Tibial artery (tissue), 4 donors: ENCODE measurements at places on chromosomes 16 and 17.

DNA sequence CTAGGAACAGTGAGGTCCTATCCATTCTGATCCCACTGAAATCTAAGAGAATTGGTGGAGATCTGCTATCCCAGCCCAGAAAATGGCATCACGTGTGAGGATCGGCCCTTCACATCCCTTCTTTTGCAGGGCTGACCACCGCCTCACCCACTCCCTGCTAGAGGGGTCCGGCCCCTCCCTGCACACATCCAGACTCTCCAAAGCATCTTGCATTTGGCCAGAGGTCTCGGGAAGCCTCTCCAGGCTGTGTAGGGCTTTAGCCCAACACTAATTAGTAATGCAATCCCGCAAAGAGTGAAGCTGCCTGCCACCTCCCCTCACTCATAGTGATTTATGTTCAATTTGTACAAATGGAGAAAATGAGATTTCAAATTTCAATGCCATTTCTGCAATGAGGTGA is 434.4 kb upstream of the ZFHX3 start:
- H3K4me1 ChIP-seq = no peaks in the 10 kb centered on the region
- no peaks in the 10 kb centered on the region for H3K27me3 ChIP-seq
- DNase-seq = no peak
- H3K27ac ChIP-seq = no peak overlapping the region
- H3K4me3 ChIP-seq = no peak overlapping the region

GRCh38 chr17:58756246-58757161 is 850 bp downstream of the PPM1E start:
- no peaks in the 10 kb centered on the region for H3K36me3 ChIP-seq
- H3K27ac ChIP-seq = no peak overlapping the region
- no peak for DNase-seq
- peaks cover 18% of the 10 kb centered on the region for H3K4me1 ChIP-seq

DNA sequence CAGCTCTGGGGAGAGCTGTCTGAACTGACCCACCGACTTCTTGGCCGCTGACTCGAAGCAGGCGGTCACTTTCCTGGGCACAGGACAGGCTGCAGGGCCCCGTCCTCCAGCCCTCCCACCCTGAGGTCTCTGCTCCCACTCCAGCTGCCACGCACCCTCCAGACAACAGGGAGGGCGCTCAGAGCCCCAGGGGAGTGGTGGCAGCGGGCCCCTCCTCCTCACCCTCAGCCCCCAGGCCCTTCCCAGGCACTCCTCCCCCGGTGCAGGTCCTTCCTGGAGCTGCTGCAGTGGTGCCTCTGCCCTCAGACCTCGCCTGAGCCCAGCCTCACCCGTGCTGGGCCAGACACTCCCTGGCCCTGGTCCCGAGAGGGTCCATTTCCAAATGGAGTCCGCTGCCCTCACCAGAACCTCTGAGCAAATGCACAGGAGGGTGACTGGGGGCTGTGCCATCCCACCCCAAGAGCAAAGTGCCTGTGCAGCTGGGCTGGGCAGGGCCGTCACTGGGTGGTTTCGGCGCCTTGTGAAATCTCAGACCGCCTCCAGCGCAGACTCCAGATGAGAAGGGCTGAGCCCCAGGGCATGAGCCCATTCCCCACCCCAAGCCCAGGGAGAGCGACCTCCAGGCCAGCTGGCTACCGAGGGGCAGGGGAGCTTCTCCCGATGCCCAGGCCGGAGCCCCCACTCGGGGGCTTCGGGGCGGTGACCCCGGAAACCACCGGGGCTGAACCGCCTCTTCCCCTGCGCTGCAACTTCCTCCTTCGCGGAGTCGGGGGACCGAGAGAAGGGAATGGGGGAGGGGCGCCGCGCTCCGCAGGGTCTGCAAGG is 717 bp downstream of the CYBA start:
- H3K27me3 ChIP-seq = peaks cover 13% of the 10 kb centered on the region
- DNase-seq = no peak
- peaks cover 37% of the 10 kb centered on the region for H3K36me3 ChIP-seq
- no peaks in the 10 kb centered on the region for H3K4me1 ChIP-seq
- peak overlapping the region; percentile 65 for H3K4me3 ChIP-seq
- H3K27ac ChIP-seq = peak overlapping the region; percentile 64

- H3K4me3 ChIP-seq = no peak overlapping the region
- no peak for DNase-seq
- peaks cover 11% of the 10 kb centered on the region for H3K4me1 ChIP-seq
- H3K36me3 ChIP-seq = no peaks in the 10 kb centered on the region
Measured at GRCh38 chr17:43471585-43472160, 12.1 kb upstream of the DHX8 start.

DNA sequence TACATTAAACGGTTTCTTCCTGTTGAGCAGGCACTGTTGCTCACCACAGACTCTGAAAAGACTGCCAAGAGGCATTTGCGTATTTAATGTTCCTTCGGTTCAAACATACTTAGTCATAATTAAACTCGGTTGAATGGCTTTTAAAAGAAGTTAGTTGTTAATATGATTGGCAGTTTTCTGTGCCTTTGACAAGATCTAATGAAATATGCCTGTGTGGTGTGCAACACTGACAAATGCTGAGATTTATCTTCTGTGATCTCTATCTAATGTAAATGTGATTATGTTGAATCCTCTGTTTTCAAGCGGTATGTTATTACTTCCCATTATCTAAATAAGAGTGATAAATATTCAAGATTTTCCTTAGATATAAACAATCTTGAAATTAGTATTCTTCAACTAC is 1046.6 kb downstream of the CDH8 start:
- no peaks in the 10 kb centered on the region for H3K4me1 ChIP-seq
- H3K27ac ChIP-seq = no peak overlapping the region
- H3K36me3 ChIP-seq = no peaks in the 10 kb centered on the region
- no peaks in the 10 kb centered on the region for H3K27me3 ChIP-seq

- H3K27ac ChIP-seq = no peak overlapping the region
- no peak overlapping the region for H3K4me3 ChIP-seq
- no peaks in the 10 kb centered on the region for H3K27me3 ChIP-seq
- no peak for DNase-seq
- peaks cover 48% of the 10 kb centered on the region for H3K36me3 ChIP-seq
Measured at GRCh38 chr17:50380369-50381259, 7.6 kb downstream of the EME1 start.

DNA sequence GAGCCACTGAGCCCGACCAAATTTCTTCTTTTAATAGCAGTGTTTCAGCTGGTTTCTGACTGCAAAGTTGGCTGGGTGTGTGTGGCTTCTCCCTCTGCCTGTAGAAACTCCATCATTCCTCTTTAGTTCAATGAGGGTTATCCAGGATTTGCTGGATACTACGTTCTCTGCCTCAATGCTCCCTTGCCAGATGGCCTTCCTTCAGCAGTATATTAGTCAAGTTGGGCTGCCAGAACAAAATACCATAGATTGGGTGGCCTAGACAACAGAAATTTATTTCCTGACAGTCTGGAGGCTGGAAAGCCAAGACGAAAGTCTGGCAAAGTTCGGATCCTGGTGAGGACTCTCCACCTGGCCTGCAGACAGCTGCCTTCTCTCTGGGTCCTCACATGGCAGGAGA is 103.7 kb downstream of the NOG start:
- DNase-seq = no peak
- H3K27me3 ChIP-seq = no peaks in the 10 kb centered on the region
- H3K36me3 ChIP-seq = no peaks in the 10 kb centered on the region
- H3K27ac ChIP-seq = no peak overlapping the region
- H3K4me3 ChIP-seq = no peak overlapping the region

DNA sequence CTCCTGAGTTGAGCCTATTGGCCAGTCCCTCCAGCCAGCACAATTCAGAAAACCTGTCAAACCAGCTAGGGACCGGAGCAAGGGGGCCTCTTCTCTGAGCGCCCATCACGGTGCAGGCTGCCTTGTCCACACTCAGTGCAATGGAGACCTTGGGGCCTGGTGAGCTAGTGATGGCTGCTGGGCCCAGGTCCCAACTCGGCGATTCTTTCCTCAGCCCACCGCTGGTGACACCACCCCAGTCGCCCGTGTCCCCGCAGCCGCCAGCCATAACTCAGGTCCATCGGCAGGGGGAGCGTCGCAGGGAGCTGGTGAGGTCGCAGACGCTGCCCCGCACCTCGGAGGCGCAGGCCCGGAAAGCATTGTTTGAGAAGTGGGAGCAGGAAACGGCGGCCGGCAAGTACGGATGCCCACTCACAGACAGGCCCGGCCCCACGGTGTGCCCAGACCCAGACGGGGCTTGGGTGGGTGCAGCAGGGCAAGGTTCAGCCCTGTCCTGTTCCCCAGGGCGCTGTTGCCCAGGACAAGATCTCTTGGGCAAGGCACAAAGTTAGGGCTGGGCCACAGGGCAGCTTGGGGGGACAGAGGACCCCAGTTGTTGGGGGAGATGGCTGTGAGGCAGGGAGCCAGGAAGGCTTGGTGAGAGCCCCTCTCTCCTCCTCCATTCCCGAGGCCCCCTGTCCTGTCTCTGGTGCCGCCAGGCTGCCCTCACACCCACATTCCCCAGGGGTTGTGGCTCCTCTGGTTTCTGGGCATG is 10.8 kb downstream of the SMTNL2 start:
- no peaks in the 10 kb centered on the region for H3K36me3 ChIP-seq
- peaks cover 51% of the 10 kb centered on the region for H3K27me3 ChIP-seq
- no peak overlapping the region for H3K4me3 ChIP-seq
- peaks cover 5% of the 10 kb centered on the region for H3K4me1 ChIP-seq
- H3K27ac ChIP-seq = no peak overlapping the region

GRCh38 chr17:30360086-30360808 is 18.5 kb upstream of the CPD start:
- no peaks in the 10 kb centered on the region for H3K36me3 ChIP-seq
- H3K27me3 ChIP-seq = no peaks in the 10 kb centered on the region
- no peaks in the 10 kb centered on the region for H3K4me1 ChIP-seq
- no peak overlapping the region for H3K27ac ChIP-seq
- DNase-seq = no peak
- no peak overlapping the region for H3K4me3 ChIP-seq

DNA sequence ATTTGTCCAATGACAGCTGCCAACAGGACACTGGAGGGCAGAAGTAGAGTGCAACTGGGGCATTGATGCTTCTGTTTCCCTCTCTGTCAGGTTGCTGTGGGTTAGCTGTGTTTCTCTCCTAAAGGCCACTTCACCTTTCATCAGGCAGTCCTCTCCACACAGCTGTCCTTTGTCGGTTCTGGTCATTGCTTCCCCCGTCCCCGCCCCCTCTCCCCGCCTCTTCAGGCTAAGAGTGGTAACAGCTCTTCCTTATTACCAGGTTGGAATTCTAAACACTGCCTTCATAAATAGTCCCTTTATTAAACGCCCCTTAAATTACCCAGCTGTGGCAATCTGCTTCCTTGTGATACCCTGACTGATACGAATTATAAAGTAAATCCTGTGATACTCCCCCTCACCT is 31.8 kb upstream of the NSRP1 start:
- no peaks in the 10 kb centered on the region for H3K36me3 ChIP-seq
- H3K27ac ChIP-seq = no peak overlapping the region
- no peaks in the 10 kb centered on the region for H3K27me3 ChIP-seq
- no peaks in the 10 kb centered on the region for H3K4me1 ChIP-seq

- H3K36me3 ChIP-seq = peaks cover 97% of the 10 kb centered on the region
- no peaks in the 10 kb centered on the region for H3K4me1 ChIP-seq
- no peak overlapping the region for H3K27ac ChIP-seq
- H3K27me3 ChIP-seq = no peaks in the 10 kb centered on the region
- DNase-seq = no peak
Measured at GRCh38 chr16:23581764-23582163, 14.4 kb downstream of the NDUFAB1 start.

DNA sequence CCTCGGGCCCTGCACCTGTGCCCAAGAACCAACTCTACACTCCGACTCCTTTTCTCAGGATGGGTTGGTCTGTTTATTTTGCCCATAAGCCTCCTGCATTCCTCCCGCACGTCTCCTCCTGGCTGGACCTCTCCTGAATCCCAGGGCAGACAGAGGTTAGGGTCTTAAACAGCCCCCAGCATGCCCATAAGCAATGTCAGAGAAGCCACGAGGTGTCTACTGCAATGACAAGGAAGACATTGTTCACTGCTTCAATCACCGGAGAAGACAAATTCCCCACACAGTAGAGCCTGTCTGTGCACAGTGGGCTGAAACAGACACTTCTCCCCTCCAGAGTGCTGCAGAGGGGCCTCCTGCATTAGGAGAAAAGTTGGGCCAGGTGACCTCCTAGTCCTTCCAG is 230.6 kb upstream of the RPL38 start:
- H3K27me3 ChIP-seq = peaks cover 24% of the 10 kb centered on the region
- H3K4me1 ChIP-seq = no peaks in the 10 kb centered on the region
- no peak overlapping the region for H3K27ac ChIP-seq
- DNase-seq = no peak
- H3K36me3 ChIP-seq = no peaks in the 10 kb centered on the region

- H3K27me3 ChIP-seq = peaks cover 5% of the 10 kb centered on the region
- no peak overlapping the region for H3K4me3 ChIP-seq
- DNase-seq = no peak
- H3K27ac ChIP-seq = no peak overlapping the region
- no peaks in the 10 kb centered on the region for H3K4me1 ChIP-seq
Measured at GRCh38 chr16:28549301-28549899, 4.3 kb upstream of the SGF29 start.

- no peak overlapping the region for H3K27ac ChIP-seq
- peaks cover 100% of the 10 kb centered on the region for H3K27me3 ChIP-seq
- no peak overlapping the region for H3K4me3 ChIP-seq
- H3K4me1 ChIP-seq = peaks cover 6% of the 10 kb centered on the region
- no peaks in the 10 kb centered on the region for H3K36me3 ChIP-seq
Measured at GRCh38 chr17:76134911-76135809, 5.9 kb downstream of the FOXJ1 start.

DNA sequence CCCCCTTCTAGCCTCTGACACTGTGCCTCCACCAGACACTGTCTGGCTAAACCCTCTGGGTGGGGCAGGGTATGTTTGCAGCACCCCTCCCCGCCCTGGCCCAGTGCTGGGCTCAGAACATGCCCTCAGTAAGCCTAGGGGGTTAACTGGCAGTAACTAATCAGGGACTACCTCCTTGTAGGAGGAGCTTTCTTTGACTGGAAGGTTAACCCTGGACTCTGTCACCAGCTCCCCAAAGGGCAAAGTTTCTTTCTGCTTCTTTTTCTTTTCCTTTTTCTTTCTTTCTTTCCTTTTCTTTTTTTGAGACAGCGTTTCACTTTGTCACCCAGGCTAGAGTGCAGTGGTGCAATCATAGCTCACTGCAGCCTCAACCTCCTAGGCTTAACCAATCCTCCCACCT is 76.8 kb downstream of the PLXDC1 start:
- H3K36me3 ChIP-seq = no peaks in the 10 kb centered on the region
- no peak for DNase-seq
- no peak overlapping the region for H3K27ac ChIP-seq
- no peak overlapping the region for H3K4me3 ChIP-seq
- H3K4me1 ChIP-seq = no peaks in the 10 kb centered on the region

DNA sequence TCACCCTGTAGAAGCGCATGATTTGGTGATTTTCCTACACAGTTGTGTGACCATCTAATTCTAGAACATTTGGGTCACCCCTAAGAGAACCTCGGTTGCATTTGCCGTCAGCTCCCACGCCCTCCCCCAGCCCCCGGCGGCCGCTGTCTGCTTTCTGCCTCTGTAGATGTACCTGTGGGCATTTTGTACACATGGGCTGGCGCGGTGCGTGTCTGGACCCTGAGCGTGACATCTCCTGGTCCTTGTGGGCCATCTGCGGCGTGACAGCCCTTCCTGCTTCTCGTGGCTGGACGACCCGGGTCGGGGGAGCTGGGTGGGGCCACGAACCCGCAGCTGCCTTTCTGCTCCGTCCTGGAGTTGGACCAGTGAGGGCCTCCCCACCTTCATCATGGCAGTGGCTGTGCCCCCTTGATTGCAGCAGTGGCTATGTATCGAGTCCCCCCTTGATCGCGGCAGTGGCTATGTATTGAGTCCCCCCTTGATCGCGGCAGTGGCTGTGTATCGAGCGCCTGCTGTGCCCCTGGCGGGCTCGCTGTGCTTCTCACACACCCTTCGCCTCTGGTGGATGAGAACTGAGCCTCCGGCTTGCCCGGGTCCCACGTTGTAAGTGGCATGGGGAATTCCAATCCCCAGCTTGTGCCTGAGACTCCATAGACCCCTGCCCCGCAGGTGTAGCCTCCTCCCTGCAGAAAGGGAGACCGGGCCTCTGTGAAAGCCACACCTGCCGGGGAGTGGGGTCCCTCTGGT is 24.1 kb downstream of the GSE1 start:
- H3K27me3 ChIP-seq = no peaks in the 10 kb centered on the region
- H3K4me1 ChIP-seq = peaks cover 36% of the 10 kb centered on the region
- H3K36me3 ChIP-seq = peaks cover 13% of the 10 kb centered on the region
- DNase-seq = no peak
